ENCODE measurements at places on chromosomes 12 and 14.
A peak's percentile ranks its signal among the peaks of the same experiment; 100 is the strongest.

DNA sequence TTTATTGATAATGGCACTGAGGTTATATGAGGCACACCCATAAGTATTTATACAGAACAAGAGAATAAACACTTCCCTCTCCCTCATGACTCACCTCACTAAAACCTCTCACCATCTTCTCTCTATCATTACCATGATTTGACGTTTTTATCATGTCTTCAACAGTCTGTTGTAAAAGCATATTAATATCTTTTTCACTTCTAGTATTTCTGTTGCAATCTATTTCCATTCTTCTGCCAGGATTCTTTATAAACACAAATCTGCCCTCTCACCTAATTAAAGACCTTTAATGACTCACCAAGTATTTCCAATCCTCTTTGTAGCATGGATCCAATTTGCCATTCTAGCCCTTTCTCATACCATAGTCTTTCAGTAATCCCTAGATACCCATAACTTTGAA, 527.7 kb downstream of the SLC16A7 start:
- peak; percentile 49 for DNase-seq

DNA sequence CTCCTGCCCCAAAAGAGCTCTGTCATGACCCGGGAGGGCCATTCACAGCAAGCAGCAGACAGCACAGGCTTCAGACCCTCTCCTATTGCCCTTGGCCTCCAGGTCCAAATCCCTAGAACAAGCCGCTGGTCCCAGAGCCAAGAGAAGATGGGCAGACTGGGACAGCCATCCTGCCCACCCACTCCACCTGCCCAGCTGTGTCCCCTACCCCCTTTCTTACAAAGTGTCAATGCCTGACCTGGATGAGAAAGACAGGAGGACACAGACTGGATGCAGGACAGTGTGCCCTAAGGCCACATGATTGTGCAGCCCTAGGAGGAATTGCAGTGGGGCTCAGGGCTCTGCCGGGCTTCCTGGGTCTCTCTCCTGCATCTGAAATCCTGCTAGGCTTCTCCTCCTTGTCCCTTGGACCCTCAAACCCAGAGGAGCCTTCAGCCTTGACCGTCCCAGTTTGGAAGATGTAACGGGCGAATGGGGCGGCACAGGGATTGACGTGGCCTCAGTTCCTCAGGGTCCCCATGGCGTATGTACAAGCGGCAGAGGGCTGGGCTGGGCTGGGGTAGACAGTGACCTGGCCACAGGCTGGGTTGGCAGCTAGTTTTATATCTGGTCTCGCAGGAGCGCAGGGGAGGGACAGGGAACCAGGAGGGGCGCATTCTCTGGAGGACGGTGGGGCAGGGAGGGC, 27.1 kb upstream of the BCDIN3D start:
- no peak for DNase-seq

- no peak for DNase-seq
Observed at GRCh38 chr12:25925064-25925463, 33.4 kb upstream of the RASSF8 start.

DNA sequence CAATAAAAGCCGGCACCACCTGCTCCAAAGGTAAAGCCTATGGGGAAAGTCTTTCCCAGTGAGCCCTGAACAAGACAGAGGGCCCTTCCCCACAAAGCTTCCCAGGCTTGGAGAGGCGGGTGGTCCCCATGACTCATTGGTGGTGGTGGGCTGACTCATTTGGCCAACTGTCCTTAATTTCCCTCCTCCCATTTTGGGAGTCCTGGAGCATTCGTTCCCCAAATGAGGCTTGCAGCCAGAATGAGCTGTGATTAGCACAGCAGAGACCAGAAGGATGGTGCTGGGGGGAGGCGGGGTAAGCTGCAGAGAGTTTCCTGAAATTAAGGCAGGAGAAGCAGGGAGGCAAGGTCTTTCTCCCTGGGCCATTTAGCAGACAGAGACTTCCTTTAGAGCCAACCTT, 241.7 kb downstream of the DPF3 start:
- DNase-seq = no peak

DNA sequence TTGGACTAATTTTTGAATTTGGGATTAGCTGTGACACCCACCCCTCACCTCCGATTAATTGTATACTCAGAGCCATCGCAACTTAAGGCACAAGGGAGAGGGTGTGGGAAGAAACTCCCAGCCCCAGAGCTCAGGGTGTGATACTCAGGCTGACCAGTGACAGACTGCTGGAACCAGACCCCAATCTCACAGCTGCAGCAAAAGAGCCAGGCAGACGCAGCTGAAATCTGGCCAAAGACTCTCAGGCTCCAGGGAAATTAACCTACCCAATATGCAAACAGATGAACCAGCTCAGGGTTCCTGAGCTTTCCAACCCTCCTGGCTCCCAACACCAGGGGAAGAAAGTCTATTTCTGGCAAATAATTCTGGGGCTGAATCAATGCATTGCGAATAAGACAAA, 30.5 kb downstream of the ANAPC7 start:
- DNase-seq = no peak

DNA sequence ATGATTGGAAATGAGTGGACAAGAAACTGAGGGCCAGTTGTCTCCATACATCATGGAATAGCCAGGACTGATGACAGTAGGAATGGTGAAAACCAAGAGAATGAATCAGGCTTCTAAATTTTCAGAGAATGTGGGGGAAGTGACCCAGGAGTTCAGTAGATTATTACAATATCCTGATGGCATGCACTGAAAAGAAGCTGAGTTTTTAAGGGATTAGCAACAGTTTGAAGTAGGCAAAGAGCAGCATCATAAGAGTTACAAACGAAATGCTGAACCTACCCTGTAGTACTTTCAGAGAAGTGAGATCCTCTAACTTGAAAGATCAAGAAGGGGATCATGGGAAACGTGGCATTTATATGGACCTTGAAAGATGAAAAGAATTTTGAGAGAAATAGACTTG, 13.2 kb downstream of the SLC2A14 start:
- peak; percentile 80 for DNase-seq

GRCh38 chr12:76504606-76505005, 55.0 kb downstream of the OSBPL8 start:
- no peak for DNase-seq

DNA sequence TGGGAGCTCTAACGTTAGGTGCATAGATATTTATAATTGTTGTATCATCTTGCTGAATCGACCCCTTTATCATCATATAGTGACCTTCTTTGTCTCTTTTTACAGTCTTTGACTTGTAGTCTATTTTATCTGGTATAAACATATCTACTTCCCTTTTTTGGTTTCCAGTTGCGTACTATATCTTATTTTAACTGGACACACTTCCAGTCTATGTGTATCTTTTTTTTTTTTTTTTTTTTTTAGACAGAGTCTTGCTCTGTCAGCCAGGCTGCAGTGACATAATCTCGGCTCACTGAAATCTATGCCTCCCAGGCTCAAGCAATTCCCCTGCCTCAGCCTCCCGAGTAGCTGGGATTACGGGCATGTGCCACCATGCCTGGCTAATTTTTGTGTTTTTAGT, 41.9 kb upstream of the ZFP36L1 start:
- no peak for DNase-seq

- DNase-seq = no peak
Observed at GRCh38 chr12:121774968-121775474, 18.5 kb downstream of the RHOF start.

GRCh38 chr12:32312049-32312670, 87.2 kb upstream of the FGD4 start:
- peak; percentile 80 for DNase-seq

- DNase-seq = peak; percentile 49
Observed at GRCh38 chr14:93018366-93018765, 95.4 kb downstream of the CHGA start.

DNA sequence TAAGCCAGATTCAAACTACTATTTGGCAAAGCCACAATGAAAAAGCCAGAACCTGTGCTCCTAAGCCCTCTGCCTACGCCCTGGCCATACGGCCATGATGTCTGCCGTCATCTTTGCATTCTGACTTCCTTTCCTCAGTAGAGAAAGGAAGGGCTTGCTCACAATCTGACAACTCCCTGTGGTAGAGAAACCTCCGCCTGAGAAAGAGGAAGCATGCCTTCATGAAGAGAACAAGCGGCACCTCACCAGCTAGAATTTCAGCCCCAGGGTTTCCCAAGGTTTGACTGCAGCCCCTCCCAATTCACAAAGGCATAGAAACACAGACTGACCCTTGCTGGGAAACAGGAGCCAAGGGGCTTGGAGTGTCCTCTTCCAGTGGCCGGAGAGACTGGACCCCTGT, 25.7 kb downstream of the TEP1 start:
- no peak for DNase-seq

GRCh38 chr12:108305520-108305919, 33.6 kb downstream of the CMKLR1 start:
- DNase-seq = peak; percentile 95

DNA sequence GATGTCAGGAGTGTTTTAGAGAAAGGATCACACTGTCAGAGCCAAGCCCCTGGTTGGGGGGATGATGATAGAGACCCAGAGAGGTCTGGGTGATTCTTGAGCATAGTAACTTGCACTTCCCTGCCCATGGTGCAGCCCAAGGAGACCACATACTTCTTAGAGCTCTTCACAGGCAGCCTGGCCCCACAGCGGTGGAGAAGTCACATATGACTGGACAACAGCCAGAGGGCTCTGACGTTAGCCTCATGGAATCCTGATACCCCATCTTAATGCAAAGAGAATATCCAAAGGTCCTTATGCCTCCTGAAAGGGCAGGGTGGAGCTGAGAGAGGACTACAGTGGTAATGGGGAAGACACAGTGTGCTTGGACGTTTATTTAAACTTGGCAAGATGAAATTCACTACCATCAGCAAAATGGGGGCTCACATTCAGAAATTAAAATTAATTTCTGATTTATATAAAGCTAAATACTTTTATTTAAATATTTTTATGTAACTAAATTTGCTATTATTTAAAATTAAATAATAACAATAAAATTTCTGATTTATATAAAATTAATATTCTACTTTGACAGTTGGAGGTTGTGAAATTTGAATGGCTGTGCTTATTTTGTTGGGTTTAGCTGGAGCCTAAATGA, 131.3 kb downstream of the KTN1 start:
- peak; percentile 36 for DNase-seq

DNA sequence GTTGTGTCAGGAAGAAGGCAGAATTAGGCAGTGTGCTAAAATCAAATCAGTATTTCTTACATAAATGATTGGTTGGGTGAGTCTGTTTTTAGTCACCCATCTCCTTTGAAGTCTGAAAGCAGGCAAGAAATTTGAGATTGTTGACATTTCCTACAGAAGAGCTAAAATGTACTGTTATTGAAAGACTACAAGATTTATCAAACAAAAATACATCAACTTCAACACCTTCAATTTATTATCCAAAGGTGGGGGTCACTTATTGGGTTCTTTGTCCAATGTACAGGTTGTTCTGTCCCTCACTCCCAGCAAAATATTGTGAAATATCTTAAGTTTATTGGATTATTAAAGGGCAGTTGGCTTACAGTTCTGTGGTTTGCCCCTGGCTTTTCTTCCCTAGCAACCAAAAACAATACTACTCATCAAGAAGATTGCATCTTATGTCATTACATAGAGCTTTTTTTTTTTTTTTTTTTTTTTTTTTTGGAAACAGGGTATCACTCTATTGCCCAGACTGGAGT, 20.6 kb upstream of the PKP2 start:
- DNase-seq = no peak

DNA sequence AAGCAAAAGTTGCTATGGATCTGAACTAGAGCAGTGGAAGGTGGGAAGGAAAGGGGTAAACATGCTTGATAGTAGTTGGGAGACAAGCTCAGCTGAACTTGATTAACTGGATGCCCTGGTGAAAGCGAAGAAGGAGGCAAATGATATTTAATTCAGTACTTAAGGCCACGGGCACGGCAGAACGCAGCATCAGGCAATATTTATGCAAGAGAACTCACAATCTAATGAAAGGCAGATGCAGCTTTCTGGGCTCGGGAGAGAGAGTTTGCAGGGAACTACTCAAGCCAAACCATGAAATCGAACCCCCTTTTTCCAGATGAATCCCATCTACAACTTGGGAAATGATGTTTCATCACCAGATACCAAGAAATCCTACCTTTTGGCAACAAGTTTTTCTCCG, 3.5 kb upstream of the CNIH1 start:
- peak; percentile 89 for DNase-seq

DNA sequence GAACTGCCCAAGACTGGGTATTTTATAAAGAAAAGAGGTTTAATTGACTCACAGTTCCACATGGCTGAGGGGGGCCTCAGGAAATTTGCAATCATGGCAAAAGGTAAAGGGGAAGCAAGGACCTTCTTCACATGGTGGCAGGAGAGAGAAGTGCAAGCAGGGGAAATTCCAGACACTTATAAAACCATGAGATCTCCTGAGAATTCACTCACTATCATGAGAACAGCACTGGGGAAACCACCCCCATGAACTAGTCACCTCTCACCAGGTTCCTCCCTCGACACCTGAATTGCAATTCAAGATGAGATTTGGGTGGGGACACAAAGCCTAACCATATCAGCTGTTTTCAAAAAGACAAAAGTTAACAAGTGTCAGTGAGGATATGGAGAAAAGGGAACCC, 112.6 kb downstream of the FOXA1 start:
- no peak for DNase-seq

DNA sequence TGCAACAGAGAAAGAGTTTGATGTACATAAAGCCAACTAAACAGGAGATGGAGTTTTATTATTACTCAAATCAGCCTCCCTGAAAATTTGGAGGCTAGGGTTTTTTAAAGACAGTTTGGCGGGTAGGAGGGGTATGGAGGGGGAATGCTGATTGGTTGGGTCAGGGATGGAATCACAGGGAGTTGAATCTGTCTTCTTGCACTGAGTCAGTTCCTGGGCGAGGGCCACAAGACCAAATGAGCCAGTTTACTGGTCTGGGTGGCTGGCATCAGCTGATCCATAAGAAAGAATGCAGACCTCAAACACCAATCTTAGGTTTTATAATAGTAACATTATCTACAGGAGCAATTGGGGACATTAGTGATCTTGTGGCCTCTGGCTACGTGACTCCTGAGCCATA, 64.9 kb downstream of the RIN3 start:
- peak; percentile 59 for DNase-seq

DNA sequence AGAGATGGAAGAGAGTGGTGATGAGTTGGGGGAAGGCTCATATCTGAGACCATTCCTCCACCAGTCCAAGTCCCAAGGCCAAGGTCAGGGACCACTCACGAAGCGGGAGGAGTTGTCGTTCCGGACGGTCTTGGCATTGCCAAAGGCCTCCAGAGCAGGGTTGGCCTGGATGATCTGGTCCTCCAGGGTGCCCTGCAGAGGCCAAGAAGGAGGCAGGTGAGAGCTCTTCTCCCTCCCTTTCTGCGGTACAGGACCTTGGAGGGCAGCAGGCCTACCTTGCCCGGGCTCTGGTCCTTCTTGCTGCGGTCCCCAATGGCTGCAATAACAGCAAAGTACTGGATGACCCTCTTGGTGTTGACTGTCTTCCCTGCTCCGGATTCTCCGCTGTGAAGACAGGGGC, 4.0 kb downstream of the MYH7 start:
- DNase-seq = no peak

GRCh38 chr14:56585461-56586084, 6.0 kb downstream of the TMEM260 start:
- no peak for DNase-seq

GRCh38 chr12:52534482-52534881, 14.3 kb upstream of the KRT5 start:
- no peak for DNase-seq

DNA sequence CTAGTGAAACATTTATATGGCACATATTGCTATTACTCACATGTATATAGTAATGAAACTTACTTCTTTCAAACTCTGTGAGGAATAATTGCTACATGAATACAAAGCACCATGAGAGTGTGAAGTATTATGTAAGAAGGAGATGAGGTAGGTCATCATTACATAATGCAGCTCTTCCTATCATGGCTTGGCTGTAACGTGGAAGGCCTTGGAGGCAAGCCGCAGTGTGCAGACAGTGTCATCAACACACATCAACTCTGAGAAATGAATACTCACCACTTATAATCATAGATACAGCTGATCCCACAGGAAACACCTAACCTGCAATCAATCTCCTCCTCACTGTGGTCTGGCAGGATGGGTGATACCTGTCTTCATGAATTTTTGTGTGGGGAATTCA, 49.9 kb upstream of the CCDC91 start:
- DNase-seq = no peak

All from AG10803 (cell line).